Activated T-cell treated with anti-CD3 and anti-CD28 coated beads for 48 hours (primary cell): ENCODE measurements at places on chromosomes 16 and 17.

DNA sequence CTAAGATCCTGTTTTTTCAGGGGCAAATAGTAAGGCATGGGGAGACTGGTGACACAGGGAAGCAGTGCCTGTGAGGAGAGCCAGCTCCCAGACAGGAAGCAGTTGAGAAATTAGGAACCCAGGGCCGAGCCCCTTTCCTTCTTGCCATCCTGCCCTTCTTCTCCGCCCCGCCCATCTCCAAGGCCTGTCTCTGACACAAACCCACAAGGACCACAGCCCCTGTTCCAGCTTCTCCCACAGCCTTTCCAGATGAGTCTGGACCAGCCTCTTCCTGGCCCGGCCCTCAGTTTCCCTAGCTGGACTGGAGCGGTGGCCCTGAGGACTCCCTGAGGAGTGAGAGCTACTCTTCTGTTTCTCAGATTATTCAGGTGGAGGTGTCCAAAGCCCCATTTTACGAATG is 9.9 kb downstream of the CCDC102A start:
- no peak for DNase-seq

DNA sequence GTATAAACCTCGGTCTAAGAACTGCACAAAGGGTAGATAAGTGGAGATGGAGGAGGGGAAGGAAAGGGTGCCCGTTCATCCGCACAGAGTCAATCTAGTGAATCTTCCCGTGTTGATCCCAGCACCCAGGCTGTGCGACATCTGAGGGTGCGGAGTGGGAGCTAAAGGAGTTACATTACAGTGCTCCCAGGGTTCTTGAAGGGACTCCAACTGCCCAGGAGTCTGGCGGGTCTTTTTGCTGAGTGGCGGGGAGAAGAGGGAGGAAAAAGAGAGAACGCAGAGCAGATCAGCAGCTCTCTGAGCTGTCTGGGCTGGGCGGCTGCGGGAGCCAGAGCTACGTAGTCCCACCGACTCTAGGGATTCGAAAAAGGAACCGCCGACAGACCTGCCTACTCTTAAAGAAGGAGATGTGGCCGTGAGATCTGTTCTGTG is 1.6 kb upstream of the CA10 start:
- no peak for DNase-seq

GRCh38 chr16:63187638-63188037 is 1151.4 kb upstream of the CDH8 start:
- DNase-seq = no peak

DNA sequence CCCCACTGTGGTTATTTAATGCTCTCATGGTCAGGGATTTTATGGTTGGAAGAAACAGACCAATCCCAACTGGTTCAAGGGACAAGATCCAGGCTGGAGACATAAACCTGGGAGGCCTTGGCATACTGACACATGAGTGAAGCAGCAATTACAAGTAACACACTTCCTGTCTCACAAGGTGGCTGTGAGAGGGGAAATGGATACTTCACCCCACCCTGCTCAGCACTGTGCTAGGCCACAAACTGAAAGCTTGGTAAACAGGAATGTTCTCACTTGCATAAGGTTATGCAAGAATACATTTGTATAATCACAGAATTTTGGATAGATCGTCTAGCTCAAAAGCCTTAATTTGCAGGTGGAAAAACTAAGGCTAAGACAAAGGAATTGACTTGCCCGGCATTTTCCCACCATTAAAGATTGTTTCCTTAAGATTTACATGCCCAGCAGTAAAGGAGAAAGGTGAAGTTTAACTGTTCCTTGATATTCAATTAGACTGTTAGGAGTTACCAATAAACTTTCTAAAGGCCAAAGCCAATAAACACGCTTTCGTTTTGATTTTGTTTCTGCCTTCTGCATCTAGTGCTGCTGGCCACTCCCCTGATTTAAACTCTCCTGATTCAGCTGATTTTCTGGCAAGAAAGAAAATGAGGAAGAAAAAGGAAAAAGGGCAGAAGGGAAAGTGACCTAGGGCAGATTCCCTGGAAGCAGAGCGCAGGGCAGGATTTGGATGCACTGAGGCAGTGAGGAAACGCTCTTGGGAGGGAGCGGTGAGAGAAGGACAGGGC is 215.6 kb upstream of the CDH5 start:
- no peak for DNase-seq

DNA sequence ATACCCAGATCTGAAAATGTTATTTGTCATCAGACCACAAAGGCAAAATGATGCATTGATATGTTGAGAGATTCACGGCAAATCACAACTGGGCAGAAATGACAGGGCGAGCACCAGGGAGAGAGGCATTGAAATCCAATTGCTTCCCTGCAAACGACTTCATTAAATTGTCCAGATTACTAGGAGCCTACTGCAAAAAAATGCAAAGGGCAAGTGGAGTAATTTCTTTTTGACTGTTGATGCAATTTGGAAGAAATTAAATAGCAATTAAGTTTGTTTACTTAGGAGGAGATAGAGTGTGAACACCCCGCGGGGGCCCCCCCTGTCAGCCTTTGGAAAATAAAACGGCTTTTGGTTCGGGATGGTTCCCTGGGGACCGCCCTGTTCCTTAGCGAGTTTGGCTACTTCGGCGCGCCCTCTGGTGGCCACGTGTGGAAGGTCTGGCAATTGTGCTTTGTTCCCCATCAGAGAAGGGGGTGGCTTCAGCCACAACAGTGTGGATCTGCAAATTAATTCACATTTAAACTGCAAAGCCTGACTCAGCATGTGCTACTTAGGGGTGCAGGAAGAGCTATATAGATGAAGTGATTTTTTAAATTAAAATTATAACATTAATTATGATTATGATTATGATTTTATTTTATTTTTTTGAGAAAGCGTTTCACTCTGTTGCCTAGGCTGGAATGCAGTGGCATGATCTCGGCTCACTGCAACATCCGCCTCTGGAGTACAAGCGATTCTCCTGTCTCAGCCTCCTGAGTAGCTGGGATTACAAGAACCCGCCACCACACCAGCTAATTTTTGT is 14.5 kb upstream of the TMC7 start:
- peak; percentile 65 for DNase-seq

DNA sequence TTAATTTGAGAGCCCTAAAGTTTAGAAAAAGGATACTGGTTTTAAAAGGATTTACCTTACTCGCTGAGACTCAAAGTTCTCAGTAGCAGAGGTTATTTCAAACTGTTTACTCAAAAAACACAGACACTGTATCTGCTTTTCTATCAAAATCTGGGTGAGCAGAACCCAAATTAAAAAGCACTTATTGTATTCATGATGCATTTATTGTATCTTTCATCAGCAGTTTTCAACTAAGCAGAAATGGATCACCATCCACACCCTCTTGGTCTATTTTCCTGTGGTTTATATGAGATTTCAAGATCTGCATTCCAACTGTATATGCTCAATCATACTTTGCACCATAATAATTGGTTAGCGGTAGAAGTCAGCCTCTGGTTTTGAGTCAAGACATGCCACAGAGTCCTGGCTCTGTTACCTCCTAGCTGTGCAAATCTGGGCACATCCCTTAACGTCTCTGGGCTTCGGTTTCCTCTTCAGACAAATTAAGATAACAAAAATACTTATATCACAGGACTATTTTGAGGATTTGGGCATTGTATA is 109.5 kb downstream of the ASIC2 start:
- no peak for DNase-seq

- DNase-seq = no peak
Measured at GRCh38 chr17:7094652-7095019, 14.6 kb upstream of the CLEC10A start.

DNA sequence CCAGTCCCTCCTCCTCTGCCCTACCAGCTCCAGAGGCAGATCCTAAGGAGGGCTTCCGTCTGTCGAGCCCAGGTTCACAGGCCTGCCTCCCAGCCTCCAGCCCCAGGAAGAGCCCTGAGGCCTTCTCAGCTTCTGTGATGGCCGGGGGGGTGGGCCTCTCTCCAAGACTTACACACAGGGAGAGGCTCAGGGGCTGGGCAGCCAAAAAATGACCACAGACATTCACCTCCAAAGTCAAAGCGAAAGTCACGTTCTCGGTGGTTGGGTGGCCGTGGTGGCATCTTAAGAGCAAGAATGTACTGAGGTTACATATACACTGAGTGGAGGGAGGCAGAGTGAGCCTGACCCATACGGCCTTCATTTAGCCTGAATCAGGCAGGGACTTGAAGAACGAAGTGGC is 119.1 kb downstream of the CCDC182 start:
- DNase-seq = no peak

DNA sequence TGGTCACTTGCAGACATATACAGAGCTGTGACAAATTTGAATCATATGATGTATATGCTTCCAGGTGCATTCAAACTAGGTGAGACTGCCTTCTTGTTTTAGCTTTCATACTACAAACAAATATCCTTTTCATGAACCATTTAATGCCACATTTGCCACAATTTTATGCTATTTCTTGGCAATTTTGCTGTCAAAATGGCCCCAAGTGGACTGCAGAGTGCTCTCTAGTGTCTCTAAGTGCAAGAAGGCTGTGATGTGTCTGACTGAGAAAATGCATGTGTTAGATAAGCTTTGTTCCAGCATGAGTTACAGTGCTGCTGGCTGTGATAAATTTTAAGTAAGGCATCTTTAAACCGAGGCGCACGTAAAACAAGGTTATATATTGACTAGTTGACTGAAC is 38.3 kb downstream of the CDH13 start:
- no peak for DNase-seq

DNA sequence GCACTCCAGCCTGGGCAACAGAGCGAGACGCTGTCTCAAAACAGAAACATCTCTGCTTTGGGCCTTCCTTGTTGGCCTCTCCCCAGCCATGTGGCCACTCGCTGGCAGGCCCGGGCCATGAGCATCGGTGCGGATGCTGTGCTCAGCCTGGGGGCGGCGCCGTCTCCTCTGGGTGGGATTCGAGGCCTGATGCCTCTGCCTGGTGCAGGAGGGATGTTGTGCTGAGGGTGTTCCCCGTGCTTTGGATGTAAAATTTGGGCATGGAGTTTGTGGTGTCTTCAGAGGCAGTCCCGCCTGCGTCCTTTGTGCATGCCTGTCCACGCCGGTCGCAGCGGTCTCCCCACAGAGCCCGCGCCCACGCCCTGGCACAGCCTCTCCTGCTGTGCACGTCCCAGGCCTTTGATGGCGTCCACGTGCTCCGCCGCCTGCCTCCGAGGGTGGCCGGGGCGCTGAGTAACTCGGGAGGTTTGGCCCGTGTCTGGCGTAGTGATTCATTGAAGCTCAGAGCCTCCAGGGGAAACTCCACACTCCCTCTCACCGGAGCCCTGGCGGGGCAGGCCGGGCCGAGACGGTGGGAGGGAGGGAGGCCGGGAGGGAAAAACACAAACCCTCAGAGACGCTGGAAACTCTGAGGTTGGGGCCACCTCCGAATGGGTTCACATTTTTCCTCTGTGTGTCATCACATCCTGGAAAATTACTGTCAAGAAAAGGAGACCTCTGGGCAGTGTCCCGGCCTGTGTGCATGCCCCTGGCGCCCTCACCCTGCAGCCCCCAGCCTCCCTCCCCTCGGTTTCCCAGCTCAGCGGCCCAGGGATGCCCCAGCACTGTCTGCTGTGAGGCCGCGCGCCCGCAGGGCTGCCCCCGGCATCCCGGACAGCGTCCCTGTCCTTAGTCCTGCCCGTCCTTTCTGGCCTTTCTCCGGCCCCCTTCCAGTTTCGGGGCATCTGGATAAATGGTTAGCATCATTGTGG is 19.0 kb downstream of the CENPX start:
- DNase-seq = no peak

DNA sequence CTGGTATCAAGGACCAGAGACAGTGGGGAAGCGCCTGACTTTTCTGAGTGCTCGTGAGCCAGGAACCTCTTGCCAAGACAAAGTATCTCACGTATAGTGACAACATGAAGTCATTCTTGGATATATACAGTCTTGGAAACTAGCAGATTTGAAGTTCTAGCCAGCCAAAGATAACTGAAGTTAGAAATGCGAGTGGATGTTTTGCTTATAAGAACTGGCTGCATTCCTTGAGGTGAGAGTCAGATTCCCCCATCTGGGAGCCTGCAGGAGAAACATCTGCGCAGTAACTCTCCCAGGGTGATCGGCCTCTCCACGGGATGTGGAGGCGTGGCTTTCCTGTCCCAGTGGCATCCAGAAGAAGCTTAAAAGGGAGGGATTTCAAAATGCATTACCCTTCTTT is 89.8 kb downstream of the SHISA6 start:
- DNase-seq = no peak

DNA sequence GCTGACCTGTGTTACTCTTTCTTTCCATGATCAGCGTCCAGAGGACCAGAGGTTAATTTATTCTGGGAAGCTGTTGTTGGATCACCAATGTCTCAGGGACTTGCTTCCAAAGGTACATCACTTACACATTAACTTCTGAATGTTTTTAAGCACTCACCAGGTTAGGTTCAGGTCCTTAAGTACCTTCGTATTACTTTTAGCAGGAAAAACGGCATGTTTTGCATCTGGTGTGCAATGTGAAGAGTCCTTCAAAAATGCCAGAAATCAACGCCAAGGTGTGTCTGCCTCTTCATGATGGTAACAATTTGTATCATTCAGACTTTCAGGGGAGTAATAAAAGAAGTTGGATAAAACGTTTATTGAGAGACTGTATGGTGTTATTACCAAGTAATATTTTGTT is 3.3 kb downstream of the HERPUD1 start:
- no peak for DNase-seq

- DNase-seq = no peak
Measured at GRCh38 chr16:5069854-5070253, 1.8 kb upstream of the ALG1 start.
